Activated CD8-positive, alpha-beta memory T cell treated with anti-CD3 and anti-CD28 coated beads for 36 hours (primary cell): ENCODE measurements at places on chromosomes 2 and 18. TPM values are rescaled to one million over a fixed set of nuclear protein-coding genes. Genes with fewer than 3 reads are reported as not detected.

ANKRD29 gene
- not detected for total RNA-seq

UPP2 gene
- not detected for total RNA-seq

SLC9A4 gene
- not detected for total RNA-seq

RPL37A gene
- total RNA-seq, result 3,863 TPM

EMILIN2 gene
- 26.3 TPM for total RNA-seq

ADD2 gene
- 2.8 TPM for total RNA-seq

SLC16A14 gene
- total RNA-seq, result 1.2 TPM

CHST10 gene
- total RNA-seq, result 15.8 TPM

ASXL3 gene
- not detected for total RNA-seq

RIT2 gene
- total RNA-seq, result not detected

MAP3K2 gene
- 48.4 TPM for total RNA-seq

GALR1 gene
- total RNA-seq, result not detected

MROH2A gene
- total RNA-seq, result not detected

C2orf72 gene
- total RNA-seq, result 0.50 TPM
